DMS79 treated with DMSO at 0.1 percent for 48 hours (cell line): ENCODE measurements at places on chromosomes 12 and 14.

DNA sequence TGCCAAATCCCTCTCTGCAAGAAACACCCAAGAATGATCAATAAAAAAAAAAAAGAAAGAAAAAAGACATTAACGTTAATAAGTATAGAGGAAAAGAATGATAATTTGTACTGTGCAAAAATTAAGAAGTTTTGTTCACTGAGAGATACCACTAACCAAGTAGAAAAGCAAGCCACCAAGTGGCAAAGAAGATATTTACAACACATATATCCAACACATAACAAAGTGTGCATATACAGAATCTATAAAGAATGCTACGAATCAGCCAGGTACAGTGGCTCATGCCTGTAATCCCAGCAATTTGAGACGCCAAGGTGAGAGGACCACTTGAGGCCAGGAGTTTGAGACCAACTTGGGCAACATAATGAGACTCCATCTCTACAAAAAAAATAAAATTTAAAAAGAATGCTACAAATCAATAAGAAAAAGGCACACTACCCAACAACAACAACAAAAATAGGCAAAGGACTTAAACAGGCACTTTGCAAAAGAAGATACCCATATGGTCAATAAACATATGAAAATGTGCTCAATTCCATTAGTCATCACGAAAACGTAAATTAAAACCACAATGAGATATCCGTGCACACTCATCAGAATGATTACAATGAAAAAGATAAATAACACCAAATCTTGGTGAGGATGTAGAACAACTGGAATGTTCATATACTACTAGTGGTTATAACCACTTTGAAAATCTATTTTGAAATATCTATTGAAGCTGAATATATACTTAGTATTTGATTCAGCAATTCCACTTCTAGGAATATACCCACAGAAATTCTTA is 19.8 kb downstream of the GALNT4 start:
- no peak for DNase-seq

DNA sequence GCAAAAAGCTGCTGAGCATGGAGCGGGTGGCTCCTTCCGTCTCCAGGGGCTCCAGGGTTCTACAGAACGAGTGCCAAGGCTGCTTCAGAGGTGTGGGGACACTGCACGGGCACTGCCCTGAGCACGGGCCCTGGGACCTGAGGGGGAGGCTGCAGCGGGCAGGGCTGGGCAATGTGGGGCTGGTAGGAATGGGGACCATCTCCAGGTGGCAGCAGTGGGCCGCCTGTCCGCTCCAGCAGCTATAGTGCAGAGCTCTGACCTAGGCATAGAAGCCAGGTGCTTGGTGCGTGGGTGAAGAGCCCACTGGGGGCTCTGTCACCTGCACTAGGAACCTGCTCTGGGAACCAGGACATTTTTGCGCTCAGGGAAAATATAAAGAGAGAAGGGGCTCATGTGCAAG is 22.3 kb downstream of the HDAC7 start:
- DNase-seq: no peak

DNA sequence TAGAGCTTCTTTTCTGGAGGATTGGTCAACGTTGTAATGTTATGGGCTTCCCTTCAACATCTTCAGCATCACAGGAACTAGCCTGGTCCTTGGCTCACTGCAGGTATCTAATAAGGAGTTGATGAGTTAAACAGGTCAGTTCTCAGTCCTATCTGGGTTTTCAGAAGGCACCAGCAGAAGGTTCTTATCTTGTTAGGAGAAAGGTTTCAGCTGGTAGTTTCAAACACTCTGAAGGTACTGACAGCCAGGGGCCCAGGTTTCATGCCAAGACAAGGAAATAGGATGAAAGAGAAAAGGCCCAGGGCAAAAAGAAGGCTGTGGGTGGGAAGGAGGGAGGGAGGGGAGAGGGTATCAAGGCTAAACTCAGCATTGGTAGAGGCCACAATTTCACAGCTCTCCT is 21.4 kb downstream of the TMEM229B start:
- no peak for DNase-seq

DNA sequence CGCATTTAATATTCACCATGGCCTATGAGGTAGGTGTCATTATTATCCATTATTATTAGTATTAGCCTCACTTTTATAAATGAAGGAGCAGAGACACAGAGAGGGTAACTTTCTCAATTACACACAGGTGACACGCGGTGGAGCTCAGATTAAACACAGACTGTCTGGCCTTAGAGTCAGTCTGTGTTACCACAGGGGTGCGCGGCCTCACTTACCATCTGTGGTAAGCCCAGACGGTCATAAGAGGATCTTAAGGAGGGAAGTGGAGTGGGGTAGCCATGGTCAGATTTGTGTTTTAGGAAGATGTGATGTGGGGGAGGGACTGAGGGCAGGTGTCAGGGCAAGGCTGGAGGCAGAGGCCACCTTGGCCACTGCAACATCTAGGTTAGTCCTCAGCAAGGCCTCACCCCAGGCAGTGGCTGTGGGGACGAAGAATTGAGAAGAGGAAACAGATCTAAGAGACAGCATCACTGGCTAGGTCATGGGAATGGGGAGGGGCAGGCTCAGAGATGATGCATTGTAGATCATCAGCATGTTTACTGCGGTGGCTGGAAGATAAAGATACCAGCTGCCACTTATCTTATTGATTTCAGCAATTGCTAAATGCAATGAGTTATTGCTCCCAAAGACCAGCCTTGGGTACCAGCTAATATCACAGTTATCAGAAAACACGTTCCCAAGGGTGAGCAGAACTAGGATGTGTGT is 67.1 kb downstream of the SERPINA3 start:
- DNase-seq: no peak

- DNase-seq: no peak
Observed at GRCh38 chr14:43896044-43896443, 611.0 kb downstream of the FSCB start.

DNA sequence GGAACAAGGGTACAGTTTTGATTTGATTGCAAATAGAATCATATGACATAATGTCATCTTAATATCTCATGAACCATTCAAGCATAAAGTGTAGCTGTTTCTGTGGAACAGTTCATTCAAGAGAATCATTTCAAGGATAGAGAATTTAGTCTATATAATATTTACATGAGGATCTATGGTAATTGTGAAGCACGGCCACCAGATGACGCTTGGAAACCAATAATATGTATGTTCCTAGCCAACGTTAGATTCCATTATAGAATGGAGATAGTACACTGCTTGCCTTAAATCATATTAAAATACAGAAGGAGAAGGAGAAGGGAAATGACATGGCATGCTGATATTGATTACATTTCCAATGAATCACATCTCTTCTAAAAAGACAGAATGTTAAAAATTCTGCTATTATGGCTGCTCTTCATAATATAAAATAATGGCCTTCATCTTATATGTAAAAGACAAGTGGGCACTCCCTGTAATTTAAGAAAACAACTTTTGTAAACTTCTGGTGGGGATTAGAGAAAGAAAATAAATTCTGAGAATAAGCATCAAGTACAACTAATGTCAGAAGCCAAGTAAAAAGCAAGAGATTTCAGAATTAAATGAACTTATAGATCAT is 351.0 kb downstream of the NAV3 start:
- DNase-seq: peak; percentile 73

DNA sequence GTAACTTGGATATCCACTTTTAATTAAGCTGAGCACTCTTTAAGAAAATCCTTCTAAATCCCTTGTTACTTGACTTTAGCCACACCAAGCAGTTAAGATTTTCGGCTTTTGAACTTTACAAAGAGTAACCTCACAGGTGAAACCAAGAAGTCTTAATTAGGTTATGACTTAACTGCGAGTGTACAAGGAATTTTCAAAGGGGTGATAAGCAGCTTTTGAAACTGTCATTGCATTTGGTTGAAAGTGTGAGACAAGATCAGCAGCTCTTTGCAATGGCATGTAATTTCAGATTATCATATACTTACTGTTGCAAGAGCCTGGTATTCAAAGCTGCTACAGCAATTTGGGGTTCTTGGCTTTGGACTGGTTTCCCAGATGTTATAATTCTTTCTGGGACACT is 137.5 kb downstream of the TMEM117 start:
- no peak for DNase-seq

DNA sequence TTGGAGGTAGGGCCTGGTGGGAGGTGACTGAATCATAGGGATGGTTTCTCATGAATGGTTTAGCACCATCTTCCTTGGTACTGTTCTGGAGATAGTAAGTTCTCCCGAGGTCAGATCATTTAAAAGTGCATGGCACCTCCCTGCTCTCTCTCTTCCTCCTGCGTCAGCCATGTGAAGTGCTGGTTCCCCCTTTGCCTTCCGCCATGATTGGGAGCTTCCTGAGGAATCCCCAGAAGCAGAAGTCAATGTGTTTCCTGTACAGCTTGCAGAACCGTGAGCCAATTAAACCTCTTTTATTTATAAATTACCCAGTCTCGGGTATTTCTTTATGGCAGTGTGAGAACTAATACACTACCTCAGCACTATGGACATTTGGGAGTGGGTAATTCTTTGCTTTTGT is 4.8 kb upstream of the LGMN start:
- DNase-seq: no peak

GRCh38 chr12:92765871-92766270 is 63.1 kb downstream of the PLEKHG7 start:
- DNase-seq: no peak
